ENCODE measurements at places on chromosomes 2 and 18.

GRCh38 chr2:183868707-183869106, 729.6 kb upstream of the ZNF804A start:
- no peak for DNase-seq

- peak; percentile 13 for DNase-seq
Observed at GRCh38 chr18:32349728-32350395, 120.8 kb downstream of the GAREM1 start.

GRCh38 chr2:180823546-180824141, 156.8 kb upstream of the UBE2E3 start:
- DNase-seq, result no peak

DNA sequence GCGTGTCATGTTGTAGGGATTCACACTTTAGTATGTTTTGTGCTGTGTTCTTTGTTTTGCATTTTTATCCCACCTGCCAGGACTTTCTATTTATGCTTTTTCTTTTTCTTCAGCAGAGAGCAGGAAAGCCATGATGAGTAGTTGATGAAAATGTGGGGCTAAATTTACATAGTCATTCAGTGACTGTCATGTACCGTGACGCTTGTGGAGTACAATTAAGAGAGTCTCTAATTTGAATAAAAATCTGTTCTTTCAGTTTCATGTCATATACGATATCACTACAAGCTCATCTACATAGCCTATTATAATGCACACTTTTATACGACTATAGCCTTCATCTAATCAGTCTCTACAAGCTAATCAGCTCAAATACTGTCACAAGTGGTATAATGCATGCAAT, 112.7 kb upstream of the SPATS2L start:
- DNase-seq, result no peak

DNA sequence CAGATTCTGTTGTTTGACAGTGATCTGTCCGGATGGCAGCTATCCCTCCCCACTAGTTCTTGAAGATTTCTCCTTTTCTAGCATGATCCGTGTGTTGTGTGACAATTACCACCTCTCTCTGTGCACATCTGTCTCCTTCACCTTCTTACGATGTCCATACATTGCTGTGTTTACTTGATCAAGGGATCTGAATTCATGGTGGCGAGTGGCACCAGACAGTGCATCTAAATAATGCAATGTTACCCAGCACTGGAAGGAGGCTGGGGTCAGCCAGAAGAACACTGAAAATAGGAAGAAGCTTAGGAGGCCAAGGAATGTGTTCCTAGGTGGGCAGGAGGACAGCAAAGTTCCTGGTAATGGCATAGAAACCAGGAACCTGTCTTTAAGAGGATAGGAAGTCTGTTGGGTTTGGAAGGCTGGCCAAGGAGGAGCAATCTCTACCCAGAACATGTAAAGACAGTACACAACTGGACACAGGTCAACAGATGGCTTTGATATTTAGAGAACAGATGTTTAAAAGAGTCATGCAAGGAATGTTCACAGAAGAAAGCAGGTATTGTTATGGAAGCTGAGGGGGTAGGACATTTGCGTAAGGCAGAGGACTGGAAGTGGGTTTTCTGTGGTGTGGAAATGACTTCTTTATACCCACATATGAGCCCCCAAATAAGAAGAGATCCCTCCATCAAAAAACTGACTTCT, 126.4 kb downstream of the HRH4 start:
- no peak for DNase-seq

DNA sequence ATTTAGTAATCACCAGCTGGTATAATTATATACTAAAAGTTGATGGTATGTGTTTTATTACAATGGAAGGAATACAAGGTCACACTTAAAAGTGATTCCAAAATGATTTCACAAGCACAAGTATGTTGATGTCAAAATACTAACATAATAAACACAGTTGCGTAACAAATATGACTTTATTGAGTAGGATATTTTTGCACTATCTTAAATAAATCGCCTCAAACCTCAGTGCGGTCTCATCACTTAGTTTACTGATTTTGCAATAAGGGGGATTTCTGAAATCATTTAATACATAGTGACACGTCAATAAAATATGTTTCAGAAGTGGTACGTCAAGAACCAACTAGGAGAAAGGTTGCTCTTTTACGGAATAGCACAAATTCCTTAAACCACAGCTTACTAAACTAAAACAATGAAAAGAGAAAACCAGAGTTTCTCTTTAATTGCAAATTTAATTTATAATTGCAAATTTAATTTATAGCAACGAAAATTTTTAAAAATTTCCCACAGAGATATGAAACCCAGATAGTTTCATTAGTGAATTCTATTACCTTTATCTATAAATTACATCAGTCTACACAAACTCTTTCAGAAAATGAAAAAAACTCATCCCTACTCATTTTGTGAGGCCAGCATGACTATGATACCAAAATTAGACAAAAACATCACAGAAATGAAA, 304.0 kb upstream of the REG3G start:
- no peak for DNase-seq

- no peak for DNase-seq
Observed at GRCh38 chr2:229371086-229371485, 100.0 kb upstream of the PID1 start.

- DNase-seq, result no peak
Observed at GRCh38 chr2:40364151-40364874, 87.6 kb downstream of the SLC8A1 start.

GRCh38 chr18:31424383-31424988, 23.1 kb upstream of the DSG3 start:
- DNase-seq, result peak; percentile 18

DNA sequence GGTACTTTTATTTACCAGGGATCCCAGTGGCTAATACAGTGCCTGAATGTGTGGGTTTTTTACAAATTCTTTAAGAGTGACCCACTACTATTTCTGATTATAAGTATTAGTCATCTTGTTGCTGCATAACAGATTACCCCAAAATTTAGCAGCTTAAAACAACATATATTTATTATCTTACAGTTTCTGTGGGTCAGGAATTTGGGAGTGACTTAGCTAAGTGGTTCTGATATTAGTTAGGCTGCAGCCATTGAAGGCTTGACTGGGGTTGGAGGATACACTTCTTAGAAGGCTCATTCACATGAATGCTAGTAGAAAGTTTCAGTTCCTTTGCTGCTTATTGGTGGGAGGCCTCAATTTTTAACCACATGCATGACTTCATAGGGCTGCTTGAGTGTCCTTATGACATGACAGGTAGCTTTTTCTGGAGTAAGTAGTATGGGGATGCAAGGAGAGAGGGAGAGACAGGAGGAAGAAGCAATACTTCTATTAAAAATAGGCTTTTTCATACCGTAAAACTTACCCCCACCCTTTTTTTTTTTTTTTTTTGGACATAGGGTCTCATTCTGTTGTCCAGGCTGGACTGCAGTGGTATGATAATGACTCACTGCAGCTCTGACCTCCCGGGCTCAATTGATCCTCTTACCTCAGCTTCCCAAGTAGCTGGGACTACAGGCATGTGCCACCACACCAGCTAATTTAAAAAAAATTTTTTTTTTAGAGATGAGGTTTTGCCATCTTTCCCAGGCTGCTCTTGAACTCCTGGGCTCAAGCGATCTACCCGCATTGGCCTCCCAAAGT, 13.3 kb upstream of the POLE4 start:
- no peak for DNase-seq

DNA sequence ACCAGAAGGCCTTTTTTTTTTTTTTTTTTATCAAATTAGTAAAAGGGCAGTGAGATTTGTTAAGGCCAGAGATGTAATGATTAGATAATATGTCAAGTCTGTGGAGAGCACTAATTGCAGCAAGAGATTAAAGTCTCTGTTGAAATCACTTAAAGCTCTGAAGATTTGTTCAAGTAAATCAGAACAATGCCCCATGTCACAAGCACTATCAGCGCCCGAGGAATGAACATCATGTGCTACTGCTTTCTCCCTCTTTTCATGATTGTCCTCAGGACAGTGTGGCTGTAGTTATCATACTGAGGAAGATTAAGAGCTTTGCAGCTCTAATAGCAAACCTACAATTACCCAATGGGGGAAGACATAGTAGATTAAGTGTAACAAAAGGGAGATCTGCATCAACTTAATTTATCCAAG, 71.1 kb downstream of the TDRD15 start:
- DNase-seq, result no peak

DNA sequence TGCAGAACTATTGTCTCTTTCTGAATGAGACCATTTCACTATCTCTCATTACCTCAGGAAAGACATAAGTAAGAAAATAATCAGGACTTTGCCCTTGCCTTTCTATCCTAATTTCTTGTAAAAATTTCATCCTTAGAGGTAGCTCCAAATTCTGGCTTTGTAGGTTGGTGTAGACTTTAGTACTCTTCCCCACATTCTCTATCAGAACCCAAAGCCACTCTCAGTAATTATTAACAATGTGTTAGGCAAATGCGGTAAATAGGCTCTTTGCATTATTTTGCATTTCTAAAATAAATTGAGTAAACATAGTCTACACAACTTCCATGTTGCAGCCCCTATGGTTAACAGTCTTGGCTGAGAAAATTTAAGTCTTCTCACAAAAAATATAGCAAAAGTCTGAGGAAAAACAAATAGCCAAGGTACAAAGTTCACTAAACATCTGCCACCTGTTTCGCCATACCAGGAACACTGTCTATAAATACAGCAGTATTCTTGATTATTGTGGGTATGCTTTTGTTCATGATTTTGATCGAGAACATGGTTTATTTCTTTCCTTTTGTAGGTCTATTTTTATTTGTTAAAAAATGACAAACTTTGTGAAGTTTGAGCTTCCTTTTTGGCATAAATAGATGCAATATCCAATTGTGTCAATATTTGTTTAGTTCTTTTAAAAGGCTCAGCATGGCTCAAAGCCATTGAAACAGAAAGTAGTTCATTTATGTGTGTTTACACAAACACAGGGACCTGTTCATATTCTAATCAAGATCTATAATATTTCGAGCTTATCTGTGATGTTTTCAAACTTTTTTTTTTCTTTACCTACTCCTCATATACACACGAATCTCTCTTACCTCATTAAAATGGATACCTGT, 1061.5 kb downstream of the CNTNAP5 start:
- DNase-seq, result no peak

GRCh38 chr2:28082131-28082530, 191.6 kb downstream of the BABAM2 start:
- no peak for DNase-seq

DNA sequence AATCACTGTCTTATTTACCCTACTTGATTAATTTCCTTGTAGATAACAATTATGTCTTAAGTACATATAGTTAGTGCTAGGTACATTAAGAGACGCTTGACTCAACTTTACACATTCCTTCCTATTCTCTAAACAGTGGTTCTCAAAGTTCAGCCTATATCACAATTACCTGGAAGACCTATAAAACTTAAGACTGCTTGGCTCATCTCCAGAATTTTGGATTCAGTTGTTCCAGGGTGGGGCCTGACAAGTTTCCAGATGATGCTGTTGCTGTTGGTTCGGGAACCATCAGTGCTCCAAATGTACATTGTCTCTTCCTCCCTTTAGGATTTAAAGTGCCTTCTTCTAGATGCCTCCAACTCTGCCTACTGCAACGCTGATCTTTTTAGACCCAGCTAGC, 4.0 kb downstream of the PPP3R1 start:
- no peak for DNase-seq

- DNase-seq, result peak; percentile 71
Observed at GRCh38 chr2:219460424-219460926, 25.8 kb downstream of the SPEG start.

- no peak for DNase-seq
Observed at GRCh38 chr2:215982465-215982875, 30.9 kb downstream of the MREG start.
